Progenitor cell of endocrine pancreas (in vitro differentiated cells): ENCODE measurements at places on chromosomes 3 and 15.

DNA sequence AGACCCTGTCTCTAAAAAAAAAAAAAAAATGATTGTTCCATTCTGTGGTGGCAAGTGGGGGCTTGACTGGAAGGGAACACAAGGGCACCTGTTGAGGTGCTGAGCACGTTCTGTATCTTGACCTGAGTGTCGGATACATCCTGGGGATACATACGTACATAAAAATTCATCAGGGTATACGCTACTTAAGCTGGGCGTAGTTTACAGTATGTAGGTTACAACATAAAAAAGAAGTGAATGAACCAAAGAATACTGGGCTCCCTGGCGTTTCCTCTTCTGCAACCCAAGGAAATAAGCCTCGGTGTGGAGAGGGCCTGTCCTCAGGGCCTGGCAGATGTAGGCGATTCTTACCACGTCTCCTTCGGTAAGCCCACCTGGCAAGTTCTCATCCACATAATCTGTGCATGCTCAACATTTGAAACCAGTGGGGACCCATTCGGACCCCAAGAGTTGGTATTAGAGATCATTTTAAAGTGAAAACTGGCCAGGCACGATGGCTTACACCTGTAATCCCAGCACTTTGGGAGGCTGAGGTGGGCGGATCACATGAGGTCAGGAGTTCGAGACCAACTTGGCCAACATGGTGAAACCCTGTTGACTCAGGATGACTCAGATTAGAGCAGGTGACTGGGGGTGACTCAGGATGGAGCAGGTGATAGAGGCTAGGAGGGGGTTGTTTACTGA lies 5.1 kb upstream of the MUC20 start:
- H3K4me3 ChIP-seq, result no peak overlapping the region
- DNase-seq, result no peak
- peaks cover 15% of the 10 kb centered on the region for H3K36me3 ChIP-seq
- no peak overlapping the region for H3K27ac ChIP-seq
- peaks cover 13% of the 10 kb centered on the region for H3K27me3 ChIP-seq

DNA sequence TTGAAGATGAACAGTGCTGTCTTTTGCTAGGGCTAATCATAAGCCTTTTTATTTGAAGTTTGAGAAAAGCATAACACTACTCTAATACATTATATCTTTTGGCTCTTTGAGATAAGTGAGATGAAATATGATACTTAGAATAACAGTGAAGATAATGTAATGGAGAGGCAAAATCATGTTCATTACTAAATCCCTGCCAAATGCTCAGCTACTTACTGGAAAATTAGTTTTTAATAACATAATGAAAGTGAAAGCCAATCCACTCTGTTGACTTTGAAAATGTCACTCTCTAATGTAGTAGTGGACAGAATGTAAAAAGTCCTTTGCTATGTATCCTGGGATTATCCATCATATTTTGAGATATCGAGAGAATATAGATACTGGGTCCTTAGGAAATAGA lies 35.9 kb upstream of the MYH15 start:
- H3K27me3 ChIP-seq, result no peaks in the 10 kb centered on the region
- H3K4me3 ChIP-seq, result no peak overlapping the region
- no peaks in the 10 kb centered on the region for H3K4me1 ChIP-seq
- DNase-seq, result no peak
- H3K27ac ChIP-seq, result peak overlapping the region; percentile 13
- H3K36me3 ChIP-seq, result peaks cover 11% of the 10 kb centered on the region

DNA sequence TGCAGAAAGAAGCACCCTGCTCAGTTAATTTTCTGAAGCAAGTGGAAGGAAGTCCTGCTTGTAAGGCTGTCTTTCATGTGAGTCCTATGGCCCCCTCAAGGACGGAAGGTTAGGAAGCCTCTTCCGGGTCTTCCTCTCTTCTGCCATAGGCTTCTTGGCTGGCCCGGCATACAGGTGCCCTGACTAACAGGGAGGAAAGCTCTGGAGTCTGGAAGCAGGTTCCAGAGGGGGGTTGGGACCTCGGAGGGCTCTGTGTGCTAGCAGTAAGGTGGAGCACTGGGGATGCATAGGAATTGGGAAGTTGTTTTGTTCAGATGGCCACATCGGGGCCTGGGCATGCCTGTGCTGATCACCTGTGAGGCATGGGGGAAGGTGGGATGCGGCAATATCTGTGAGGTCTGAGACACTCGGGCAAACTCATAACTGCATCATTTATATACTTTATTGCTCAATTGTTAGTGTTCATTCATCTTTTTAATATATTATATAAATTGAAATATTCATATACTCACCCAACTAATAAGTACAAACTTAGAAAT lies 49.6 kb downstream of the TRAK1 start:
- no peaks in the 10 kb centered on the region for H3K4me1 ChIP-seq
- no peaks in the 10 kb centered on the region for H3K36me3 ChIP-seq
- no peaks in the 10 kb centered on the region for H3K27me3 ChIP-seq
- no peak overlapping the region for H3K4me3 ChIP-seq

GRCh38 chr3:192675958-192676649 lies 51.2 kb downstream of the FGF12 start:
- no peak for DNase-seq
- no peaks in the 10 kb centered on the region for H3K36me3 ChIP-seq
- no peak overlapping the region for H3K27ac ChIP-seq
- H3K4me3 ChIP-seq, result no peak overlapping the region
- no peaks in the 10 kb centered on the region for H3K4me1 ChIP-seq
- no peaks in the 10 kb centered on the region for H3K27me3 ChIP-seq

DNA sequence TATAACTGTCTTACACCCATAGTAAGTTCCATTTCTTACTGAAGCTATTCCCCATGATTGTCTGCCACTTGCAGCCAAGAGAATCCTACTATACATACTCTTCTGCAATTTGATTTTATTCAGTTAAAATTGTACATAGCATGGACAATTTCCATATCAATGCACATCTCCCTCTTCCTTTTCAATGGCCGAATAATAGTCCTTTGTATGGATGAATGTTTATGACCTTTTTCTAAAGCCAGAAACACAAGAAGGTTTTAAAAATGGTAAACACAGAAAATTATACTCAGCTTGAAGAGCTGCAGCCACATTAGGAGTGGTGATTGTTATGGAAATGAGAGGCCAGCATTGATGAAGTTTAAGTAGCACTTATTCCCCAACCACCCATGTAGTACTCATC lies 8.5 kb upstream of the ERC2 start:
- H3K4me1 ChIP-seq, result no peaks in the 10 kb centered on the region
- no peak overlapping the region for H3K27ac ChIP-seq
- H3K27me3 ChIP-seq, result peaks cover 8% of the 10 kb centered on the region
- no peaks in the 10 kb centered on the region for H3K36me3 ChIP-seq
- DNase-seq, result no peak
- no peak overlapping the region for H3K4me3 ChIP-seq
